Esophagus mucosa (tissue), 1 donor: ENCODE measurements at places on chromosomes 7 and 10. TPM values are rescaled to one million over a fixed set of nuclear protein-coding genes. Genes with fewer than 3 reads are reported as not detected.

GRCh38 chr10:8075282-8076260 is 21.1 kb downstream of the GATA3 start:
- ATAC-seq: no peak

DNA sequence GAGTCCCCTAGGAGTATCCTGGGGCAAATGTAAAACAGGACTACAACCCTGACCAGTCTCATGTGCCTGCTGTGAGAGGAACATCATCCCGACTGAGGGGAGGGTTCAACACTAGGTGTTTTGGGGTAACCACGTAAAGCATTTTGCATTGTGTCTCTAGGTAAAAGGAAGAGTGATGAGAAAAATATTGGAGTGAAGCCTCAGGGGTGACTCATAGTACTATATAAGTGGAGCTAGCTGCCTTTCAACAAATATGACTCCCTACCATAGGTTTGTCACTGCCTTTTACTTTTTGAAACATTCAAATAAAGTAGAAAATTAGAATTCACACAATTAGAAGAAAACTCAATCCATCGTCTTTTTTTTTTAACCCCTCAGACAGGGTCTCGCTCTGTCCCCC is 2.6 kb upstream of the CAMK2G start:
- ATAC-seq: no peak

The KEL gene
- 0.32 TPM for total RNA-seq

DNA sequence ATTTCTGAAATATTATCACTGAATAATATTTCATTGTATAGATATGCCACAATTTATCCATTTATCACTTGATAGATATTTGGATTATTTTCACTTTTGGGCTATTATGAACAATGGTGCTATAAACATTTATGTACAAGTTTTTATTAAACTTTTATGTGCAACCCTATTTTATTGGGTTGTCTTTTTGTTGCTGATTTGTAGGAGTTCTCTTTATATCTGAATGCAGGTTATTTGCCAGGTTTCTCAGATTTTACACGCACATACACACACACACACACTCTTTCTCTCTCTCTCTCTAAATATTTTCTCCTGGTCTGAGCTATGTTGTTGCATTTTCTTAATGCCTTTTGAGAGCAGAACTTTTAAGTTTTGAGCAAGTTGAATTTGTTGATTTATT is 36.2 kb downstream of the ADK start:
- ATAC-seq: no peak

DNA sequence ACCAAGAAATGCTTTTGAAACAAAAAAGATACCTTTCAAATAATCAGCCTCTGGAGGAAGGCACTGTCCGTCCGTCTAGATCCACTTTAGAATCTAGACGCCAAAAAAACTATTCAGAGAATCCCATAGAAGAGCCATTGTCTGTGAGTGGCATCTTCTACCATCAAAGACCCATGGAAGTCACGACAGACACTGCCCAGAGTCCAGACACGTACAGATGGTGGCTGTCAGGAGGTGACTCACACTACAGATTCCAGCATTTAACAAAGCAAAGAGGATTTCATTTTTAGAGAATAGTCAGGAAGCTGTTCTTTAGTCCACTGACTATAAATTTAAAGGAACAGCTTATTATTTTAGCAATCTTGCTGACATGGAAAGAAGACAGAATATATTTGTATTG is 11.7 kb downstream of the C1QL3 start:
- no peak for ATAC-seq

GRCh38 chr7:128409596-128410450 is at the start of gene IMPDH1:
TSS of gene IMPDH1 (minus strand) at chr7:128409982. CDS start at chr7:128409901, 81 bp downstream.
- ATAC-seq: peak; percentile 89

- ATAC-seq: no peak
Observed at GRCh38 chr10:23120001-23120934, 24.9 kb downstream of the MSRB2 start.

DNA sequence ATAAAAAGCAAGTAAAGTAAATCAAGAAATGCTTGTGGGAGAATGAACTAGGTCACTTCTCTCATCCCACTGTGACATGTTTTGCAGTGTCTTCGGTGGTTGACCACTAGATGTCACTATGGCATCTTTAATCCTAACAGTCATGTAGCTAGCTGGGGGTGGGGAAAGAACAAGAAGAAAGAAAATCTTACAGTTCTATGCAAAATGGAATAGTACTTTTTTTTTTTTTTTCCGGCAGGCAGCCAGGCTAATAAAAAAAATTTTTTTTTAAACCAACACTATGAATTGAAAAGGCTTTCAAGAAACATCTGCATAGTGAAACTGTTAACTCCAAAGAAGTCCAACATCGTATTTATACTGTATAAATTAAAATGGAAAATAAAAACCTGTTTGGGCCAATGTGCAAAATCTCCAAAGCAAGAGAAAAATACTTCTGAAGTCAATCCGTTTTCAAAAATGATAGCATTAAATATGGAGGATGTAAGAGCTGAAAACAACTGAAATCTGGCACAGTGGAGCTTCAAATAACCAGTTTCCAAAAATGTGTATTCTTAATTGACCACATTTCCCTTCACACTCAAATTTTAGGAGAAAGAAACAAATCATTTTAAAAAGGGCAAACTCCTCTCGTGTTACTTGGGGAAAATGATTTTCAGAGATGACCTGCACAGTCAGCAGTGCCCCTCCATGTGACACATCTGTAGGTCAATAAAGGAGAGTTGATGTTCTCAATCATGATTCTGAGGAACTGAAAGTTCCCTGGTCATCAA is 38.5 kb downstream of the CDK1 start:
- peak; percentile 81 for ATAC-seq

DNA sequence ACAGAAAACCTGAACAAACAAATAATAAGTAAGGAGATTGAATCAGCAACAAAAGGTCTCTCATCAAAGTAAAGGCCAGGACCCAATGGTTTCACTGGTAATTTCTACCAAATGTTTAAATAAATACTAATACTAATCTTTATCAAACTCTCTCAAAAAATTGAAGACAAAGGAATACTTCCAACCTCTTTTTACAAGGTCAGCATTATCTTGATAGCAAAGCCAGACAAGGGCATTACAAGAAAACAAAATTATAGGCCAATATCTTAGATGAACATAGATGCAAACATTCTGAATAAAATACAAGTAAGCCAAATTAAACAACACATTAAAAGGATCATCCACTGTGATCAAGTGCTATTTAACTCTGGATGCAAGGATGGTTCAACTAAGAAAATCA is 239.8 kb upstream of the TMEM72 start:
- ATAC-seq: no peak

GRCh38 chr10:29186221-29186620 is 102.6 kb upstream of the LYZL1 start:
- no peak for ATAC-seq

The SLC39A12 gene
- total RNA-seq: 0.08 TPM

- peak; percentile 52 for ATAC-seq
Observed at GRCh38 chr7:19117091-19117869, at the start of gene TWIST1. TSS of gene TWIST1 (minus strand) at chr7:19117636. CDS start at chr7:19117321, 315 bp downstream.

- peak; percentile 36 for ATAC-seq
Observed at GRCh38 chr10:117175215-117175900, 21.9 kb upstream of the KCNK18 start.

GRCh38 chr7:135772639-135773222 is 24.1 kb upstream of the FAM180A start:
- no peak for ATAC-seq

The AKR1C4 gene
- total RNA-seq: not detected

DNA sequence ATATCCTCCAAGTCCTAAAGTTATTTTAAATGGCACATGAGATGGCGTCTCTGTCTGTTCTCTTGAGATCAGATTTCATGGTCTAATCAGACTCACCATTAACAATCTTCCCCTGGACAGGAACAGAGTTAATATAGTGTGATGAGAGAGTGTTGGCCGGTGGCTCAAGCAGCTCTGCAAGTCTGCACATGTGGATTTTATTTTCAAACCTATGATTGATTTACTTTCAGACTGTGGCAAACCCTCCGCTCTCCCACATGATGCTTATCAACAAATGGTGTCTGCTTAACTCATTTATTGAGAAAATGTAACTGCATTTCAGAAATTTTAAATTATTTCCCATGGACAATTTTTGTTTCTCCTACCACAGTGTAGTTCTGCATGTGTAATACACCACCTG is 46.5 kb upstream of the HGF start:
- no peak for ATAC-seq

DNA sequence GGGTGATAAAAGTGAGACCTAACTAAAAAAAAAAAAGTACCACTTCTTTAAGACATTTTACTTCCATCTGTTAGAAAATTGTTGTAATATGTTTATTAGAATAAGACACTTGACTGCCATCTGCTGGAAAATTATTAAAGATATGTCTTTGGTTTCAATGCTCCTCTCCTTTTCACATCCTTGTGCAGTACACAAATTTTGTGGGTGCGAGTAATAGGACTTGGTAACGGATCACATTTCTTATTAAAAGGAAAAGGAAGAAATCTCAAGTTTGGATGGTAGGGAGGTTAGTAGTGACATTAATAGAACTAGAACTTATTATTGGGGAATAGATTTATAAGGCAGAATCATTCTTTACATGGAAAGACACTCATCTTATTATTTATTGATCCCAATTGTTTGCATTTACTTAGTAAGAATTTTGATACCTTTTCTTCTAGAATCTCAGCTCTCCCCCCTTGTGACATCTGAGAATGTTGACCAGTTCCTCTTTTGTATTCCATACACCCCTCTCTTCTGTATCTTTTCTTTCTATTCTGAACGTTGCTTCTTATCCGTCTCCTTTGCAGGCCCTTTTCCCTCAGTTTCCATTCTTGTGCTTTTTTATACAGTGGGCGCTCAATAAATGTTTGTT is 43.0 kb upstream of the RPA3 start:
- peak; percentile 45 for ATAC-seq

DNA sequence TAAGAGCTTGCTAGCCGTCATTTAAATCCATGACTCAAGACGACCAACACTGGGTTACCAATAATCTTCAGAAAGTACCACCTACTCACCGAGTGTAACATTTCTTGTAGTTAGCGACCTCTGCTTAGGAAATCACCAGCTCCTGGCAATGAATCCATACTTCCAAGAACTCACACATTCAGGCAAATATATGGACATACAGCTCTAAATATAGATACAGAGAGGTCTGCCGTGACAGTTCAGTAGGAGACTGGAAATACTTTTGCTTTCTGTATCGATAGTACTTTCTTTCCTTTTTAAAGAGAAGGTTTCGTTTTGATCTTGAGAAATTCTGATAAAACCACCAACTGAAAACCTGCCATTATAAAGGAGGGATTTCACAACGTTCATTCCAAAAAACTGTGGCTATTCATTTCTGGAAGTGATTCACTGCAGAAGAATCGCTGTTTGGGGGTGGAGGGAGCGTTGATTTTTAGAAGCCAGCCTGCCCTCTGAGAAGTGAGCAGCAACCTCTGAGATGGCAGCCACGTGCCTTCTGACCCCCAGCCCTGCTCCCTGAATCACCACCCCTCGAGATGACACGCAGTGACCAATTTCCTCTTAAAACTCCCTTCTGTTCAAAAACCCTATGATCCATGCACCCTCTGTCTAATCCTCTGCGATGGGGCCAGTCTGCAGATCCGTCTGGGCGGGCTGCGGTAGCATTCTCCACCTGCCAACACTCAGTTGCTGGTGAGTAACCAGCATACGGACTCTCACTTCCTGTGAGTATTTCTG is 179.0 kb upstream of the KLF14 start:
- peak; percentile 70 for ATAC-seq

DNA sequence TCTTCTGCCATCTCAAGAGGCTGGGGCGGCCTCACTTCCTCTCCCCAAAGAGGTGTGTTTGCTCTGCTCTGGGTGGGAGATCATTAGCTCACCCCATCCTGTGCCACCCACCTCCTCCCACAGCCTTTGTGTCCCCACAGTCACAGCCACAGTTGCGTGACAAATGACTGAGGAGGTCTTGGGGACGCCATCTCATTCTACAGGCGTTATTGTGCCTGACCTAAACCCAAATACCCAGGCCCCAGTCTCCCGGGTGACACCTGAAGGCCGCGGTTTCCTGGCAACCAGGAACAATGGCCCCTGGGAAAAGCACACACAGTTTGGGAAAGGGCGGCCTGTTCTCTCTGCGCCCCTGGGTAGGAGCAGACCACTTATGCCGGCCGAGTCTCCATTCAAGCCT is 51.6 kb downstream of the SLIT1 start:
- no peak for ATAC-seq

DNA sequence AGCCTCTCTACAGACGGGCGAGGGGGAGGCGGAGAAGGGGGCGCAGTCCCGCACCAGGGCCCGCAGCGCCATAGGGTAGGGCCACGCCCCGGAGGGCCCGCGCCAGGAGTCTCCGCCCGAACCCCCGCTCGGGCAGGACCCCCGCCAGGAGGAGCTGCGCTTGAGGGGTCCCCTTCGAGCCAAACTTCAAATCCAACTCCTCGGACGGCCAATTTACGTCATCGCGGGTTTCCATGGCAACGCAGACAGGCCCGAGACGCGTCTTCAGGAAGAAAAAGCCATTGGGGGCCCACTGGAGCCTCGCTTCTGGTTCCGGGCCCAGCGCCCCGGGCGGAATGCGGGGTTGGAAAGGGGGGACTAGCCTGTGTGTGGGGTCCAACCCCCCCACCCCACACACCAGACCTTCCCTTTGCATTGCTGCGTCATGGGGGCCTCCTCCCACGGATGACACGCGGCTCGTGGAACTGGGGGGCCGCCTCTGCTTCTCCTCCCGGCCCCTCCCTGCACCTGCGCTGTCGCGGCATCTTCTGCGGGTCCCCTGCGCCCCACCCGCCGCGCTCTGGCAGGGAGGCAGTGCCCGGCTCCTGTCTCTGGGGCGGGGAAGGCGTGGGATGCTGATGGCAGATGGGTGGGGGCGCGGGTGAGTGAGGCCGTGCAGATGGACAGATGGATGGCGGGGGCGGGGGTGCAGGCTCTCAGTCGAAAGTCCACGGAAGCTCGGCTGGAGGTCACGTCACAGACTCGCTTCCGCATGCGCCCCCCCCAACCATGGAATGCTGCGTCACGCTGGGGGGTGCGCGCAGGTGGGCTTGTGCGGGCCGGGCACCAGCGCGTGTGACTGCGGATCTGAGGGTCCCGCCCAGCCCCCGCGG is 1.2 kb downstream of the CALY start:
- peak; percentile 18 for ATAC-seq

GRCh38 chr7:41955451-41955850 is 252.6 kb upstream of the INHBA start:
- ATAC-seq: no peak

- ATAC-seq: no peak
Observed at GRCh38 chr7:2776401-2776800, 67.7 kb downstream of the GNA12 start.

GRCh38 chr7:150820148-150820547 is 19.6 kb downstream of the TMEM176A start:
- no peak for ATAC-seq

DNA sequence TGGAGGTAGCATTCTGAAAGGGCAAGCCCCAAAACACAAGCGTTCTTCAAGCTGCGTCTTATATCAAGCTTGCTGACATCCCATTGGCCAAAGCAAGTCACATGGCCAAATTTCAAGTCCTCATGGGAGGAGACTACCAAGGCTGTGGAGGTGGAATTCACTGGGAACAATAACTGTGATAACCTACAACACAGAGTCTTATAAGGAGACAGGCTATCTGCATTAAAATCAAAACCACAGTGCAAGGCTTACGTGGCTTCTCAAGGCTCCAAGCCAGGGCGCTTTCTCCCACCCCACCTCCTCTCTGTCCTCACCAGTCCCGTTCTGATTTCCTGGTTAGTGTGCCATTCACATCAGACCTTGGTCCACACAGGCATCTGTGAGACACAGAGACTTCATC is 39.4 kb downstream of the ADRB1 start:
- no peak for ATAC-seq

- no peak for ATAC-seq
Observed at GRCh38 chr10:76127984-76128589, 696.7 kb downstream of the LRMDA start.
